CD4-positive, alpha-beta T cell treated with Interleukin-4 for 4 hours (primary cell): ENCODE measurements at places on chromosomes 4 and X.

GRCh38 chrX:125953814-125954213, 212.3 kb downstream of the DCAF12L2 start:
- DNase-seq: no peak

GRCh38 chr4:188113156-188113555, 3.8 kb upstream of the TRIML2 start:
- DNase-seq: no peak

DNA sequence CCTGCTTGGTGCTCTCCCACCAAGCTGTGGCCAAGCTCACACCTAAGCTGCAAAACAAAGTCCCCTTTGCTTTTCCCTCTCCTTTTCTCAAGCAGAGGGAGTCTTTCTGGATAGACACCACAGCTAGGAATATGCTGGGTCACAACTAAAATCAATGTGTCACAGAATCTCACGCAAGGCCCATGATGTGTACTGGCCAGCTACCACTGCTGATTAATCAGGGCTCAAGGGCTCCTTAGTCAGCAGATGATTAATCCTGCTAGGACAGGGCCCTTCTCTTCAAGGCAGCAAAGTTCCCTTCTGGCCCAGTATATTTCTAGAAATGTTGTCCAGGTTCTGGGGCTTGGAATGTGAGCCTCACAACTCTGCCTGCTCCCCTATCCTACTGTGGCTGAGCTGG, 32.0 kb upstream of the TENT5D start:
- DNase-seq: no peak

DNA sequence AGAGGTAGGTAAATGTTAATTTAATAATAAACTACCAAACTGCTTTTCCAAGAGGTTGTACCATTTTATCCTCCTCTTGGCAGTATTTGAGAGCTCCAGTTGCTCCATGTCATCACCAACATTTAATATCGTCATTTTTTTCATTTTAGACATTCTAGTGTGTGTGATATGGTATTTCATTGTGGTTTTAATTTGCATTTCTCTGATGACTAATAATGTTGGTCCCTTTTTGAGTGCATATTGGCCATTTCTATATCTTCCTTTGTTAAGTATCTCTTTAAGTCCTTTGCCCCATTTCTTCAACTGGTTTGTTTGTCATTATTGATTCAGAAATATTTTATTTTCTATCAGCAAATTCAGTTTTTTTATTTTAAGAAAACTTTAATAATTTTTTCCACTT, 88.8 kb downstream of the MAPK10 start:
- no peak for DNase-seq

DNA sequence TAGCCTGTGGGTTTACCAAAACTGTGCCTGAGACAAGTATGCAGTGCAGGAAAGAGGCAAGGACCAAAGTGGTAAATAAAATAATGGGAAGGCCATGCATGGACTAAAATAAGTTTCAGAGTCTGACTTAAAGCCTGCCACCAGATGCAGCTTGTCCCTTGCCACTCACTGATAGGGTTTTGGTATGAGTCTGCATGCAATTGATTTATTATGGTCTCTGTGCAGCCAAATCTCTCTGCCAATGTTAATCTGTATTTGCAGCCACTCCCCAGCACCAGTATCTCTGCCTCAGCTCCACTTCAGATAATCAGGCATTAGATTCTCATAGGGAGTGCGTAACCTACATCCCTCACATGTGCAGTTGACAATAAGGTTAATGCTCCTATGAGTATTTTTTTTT, 5.5 kb upstream of the FGF2 start:
- DNase-seq: no peak

GRCh38 chr4:1973218-1973617, 35.6 kb downstream of the NELFA start:
- no peak for DNase-seq

DNA sequence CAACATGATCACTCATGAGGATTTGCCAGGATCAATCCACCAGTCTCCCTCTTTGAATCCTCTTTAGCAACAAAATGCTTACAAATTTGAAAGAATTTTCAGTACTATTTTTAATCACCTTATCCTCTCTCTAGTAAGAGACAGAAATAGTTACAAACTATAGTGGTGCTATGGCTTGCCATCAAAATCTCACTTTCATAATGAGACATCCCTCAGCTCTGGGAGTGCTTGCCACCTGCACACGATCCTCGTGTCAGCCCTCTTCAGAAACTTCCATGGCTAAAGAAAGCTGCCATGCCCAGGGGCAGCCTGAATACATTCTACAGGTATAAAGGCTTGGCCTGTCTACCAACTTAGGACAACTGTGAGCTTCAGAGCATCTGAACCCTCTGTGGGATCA, 5.1 kb upstream of the DHX15 start:
- no peak for DNase-seq

GRCh38 chr4:77225022-77225421, 68.0 kb downstream of the CCNG2 start:
- no peak for DNase-seq

DNA sequence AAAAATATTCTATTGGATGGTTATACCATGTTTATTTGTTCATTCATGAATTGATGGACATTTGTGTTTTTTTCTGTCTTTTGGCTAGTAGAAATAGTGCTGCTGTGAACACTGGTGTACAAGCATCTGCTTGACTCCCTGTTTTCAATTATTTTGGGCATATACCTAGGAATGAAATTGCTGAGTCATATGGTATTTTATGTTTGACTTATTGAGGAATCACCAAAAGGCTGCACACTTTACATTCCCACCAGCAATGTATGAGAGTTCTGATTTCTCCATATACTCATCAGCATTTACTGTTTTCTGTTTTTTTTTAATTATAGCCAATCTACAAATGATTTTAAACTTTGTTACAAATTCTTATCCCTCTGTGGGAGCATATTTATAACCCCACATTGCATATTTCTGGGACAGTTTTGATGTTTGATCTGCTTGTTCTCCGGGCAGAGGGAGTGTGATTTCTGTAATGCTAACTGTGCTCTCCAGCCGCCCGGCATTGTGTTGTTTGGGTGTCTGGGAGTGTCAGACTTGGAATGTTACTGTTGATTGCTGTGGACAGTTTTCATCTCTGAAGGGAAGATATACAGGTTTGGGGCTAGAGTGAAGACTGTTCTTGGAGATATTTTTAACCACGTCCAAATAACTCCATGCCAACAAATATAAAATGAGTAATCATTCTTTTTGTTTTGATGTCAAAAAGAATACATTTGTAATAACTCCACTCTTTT, 60.5 kb upstream of the PGRMC2 start:
- no peak for DNase-seq

GRCh38 chrX:1398431-1399340, 6.8 kb upstream of the SLC25A6 start:
- DNase-seq: no peak

DNA sequence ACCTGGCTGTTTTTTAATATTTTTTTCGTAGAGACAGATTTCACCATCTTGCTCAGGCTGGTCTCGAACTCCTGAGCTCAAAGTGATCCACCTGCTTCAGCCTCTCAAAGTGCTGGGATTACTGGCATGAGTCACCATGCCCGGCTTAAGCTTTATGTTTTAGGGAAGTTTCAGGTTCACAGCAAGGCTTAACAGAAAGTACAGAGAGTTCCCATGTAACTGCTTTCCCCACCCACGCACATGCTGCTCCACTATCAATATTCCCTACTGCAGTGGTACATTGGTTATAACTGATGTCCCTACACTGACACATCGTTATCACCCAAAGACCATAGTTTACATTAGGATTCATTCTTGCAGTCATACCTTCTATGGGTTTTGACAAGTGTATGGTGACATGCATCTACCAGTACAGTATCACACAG, 62.7 kb downstream of the PRPS1 start:
- no peak for DNase-seq

DNA sequence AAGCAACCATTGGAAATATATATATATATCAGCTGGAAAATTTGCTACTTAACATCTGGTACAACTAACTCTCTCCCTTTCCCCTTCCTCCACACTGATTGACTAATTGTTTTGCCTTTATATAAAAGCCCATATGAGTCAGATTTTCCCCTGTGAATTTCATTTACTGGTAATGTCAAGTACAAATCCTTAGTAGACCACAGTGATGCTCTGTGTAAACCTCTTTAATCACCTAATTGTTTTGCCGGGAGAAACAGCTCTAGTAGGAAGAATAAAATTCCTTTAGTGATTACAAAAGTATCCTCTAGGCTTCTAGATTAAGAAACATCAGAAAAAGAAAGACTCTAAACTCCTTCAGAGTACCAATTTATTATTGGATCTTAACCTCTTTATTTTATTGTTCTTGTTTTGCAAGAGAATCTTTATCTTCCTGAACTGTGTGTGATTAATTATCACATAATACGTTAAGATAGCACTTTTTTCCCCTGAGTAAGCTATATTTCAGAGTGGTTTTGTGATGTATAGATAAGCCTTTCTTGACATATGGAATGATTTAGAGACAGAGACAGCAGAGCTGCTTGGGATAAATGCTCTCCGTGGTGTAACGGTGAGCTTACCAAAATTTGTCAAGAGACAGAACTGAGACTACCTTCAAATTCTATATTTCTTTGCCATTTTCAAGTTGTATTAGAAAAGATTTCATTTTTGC, 1606.4 kb upstream of the TENM3 start:
- no peak for DNase-seq

DNA sequence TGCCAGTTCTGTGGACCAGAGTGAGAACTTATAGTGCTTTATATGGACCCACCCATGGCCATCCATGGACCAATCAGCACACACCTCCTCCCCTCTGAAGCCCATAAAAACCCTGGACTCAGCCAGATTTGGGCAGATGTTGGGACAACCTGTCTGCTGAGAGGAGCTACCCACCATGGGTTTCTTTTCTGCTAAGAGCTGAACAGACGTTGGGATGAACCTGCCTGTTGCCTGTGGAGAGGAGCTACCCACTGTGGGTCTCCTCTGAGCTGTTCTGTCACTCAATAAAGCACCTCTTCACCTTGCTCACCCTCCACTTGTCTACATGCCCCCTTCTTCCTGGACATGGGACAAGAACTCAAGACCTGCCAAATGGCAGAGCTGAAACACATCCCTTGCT, 9.0 kb upstream of the HSD17B11 start:
- no peak for DNase-seq
